ENCODE measurements at places on chromosomes 4 and X.

- no peak for DNase-seq
Observed at GRCh38 chr4:118718511-118719170, 33.4 kb downstream of the METTL14 start.

DNA sequence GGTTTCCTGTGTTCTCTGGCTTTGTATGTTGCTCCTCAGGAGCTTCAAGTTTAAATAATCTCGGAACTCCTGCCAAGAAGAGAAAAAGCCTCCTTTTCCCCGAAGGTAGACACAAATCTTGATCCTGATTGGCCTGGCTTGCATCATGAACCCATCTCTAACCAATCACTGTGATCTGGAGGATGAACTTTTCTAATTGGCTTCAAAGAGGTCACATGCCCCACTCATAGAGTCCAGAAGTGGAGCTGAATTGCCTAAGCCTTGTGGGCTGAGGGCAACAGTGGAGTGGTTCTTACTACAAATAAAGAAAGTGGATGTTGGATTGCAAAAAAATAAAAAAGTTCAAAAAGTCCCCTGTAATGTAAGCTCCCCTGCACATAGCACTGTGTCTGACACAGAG is 245.9 kb downstream of the MID1IP1 start:
- no peak for DNase-seq

DNA sequence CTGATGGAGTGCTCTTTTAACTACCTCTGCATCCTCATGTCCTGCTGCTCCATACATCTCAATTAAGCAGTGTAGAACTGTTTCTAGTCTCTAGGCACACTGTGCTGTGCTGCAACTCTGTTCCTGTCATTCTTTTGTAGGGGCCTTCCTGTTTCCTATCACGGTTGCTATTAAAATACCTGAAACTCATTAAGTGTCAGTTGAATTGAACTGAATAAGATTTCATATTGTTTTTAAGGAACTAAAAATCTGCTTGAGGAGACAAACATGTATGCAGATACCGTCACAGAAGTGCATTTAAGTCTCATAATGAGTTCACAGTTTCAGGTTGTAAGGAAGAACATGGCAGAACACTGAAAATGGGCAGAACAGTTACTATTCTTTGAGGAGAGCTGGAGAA is 170.1 kb downstream of the LARP7 start:
- no peak for DNase-seq

- no peak for DNase-seq
Observed at GRCh38 chr4:86657910-86658309, 63.8 kb downstream of the PTPN13 start.

- DNase-seq, result no peak
Observed at GRCh38 chr4:15451181-15451865, 18.4 kb upstream of the CC2D2A start.

DNA sequence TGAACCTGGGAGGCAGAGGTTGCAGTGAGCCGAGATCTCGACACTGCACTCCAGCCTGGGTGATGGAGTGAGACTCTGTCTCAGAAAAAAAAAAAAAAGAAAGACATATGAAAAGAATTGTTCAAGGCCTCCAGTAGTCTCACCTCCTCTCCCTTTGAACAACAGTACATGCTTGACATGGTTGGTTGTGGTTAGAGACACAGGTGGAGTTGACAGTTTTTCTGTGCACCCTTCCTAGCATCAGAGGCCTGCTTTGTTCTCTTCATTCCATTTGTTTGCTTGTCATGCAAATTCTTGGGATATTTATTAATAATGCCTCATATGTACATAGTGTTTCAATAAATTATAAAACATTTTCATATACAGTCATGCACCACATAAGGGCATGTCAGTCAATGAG is 18.3 kb upstream of the PDCL2 start:
- DNase-seq, result no peak

DNA sequence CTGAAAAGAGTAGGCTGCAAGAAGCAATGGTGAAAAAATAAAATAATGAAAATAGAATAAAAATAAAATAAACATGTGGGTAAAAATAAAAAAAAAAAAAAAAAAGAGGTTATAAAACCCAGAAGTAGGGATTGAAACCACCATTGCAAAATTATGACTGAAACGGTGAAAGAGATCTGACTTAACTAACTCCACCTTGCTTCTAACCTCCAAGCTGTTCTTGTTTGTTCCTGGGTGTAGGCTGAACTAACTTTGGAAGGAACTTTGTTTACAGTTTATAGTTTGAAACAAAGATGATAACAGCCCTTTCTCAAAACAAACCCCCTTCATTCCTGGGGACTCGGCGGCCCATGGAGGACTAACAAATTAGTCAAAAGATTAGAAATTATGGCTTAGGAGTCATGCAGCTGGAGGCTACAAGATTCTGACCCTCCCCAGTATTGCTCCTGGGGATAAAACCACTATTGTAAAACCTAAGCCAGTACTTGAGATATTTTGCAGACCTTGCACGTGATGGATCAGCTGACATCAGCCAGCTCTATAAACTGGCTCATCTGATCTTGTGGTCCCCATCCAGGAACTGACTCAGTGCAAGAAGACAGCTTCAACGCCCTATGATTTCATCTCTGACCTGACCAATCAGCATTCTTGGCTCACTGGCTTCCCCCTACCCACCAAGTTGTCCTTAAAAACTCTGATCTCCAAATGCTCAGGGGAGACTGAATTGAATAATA is 30.4 kb downstream of the DDX60L start:
- no peak for DNase-seq

DNA sequence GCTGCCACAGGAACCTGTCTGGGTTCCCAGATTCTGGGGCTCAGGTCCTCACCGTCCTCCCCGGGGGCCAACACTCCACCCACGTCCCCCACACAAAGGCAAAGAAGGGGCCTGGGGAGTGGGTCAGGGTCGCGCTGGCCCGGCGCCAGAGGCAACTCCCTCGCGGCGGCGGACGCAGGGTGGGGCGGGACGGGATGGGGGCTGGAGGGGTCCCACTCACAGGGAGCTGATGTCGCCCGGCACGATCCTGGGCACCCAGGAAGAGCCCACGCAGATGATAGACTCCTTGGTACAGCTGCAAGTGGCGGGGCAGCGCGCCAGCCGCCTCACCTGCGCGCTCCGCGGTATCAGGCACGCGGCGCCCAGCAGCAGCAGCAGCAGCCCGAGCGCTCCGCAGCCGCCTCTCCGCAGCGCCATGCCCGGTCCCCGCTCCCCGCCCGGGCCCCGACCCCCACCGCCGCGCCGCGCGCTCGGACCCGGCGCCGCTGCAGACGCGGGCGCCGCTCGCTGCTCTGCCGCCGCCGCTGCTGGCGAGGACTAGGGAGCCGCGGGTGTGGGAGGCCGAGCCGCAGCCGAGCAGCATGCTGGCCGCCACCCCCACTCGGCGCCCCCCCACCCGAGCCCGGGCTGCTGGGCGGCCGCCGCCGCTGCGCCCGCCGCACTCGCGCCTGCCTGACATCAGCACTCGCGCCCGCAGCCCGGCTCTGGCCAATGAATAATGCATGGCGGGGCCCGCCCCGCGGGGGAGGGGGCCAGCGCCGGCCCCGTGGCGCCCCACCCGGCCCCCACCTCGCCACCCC is at the start of gene LGI2:
TSS of gene LGI2 (minus strand) at position 670 of the 800 bp plus-strand sequence. CDS start at position 417, 253 bp downstream.
- DNase-seq, result no peak

GRCh38 chr4:7154351-7154981 is 37.9 kb upstream of the SORCS2 start:
- no peak for DNase-seq

DNA sequence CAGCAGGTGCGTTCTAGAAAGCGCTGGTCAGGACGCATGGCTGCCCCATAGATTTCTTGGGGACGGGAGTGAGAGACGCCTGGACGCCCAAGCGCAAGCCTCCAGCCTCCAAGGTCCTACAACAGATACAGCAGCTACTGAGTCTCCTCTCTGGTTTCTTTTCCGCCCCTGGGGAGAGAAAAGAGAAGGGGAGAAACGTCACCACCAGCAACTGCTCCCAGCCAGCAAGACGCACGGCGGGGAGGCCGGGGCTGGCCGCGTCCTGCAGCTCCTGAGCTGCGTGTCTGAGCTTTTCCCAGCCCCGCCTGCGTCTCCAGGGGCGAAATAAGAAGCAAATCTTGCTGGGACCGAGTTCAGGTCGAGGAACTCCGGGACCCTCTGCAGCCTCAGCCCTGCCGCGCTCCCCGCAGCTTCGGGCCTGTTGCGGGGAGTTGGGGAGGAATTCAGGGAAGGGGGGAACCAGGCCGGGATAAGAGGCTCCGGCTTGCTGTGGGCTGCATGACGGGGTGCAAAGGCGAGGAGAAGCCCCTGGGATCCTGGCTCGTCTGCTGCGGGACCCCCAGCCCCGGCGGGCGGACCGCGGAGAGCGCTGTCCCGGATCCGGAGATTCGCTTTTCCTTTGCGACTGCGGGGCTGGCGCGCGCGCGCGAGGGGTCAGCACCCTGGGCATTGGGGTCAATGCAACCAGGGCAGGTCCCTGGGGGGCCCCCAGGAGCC is 6.8 kb upstream of the SHOX start:
- no peak for DNase-seq

GRCh38 chrX:41695426-41695825 is 6.7 kb downstream of the GPR34 start:
- peak; percentile 18 for DNase-seq

GRCh38 chr4:53885668-53886067 is 178.7 kb downstream of the CHIC2 start:
- DNase-seq, result no peak

GRCh38 chr4:24912252-24913118 is at the start of gene CCDC149:
Gene CCDC149, minus strand, starts transcription at chr4:24913042. Its CDS starts 178 bp downstream, at chr4:24912864.
- DNase-seq, result no peak

DNA sequence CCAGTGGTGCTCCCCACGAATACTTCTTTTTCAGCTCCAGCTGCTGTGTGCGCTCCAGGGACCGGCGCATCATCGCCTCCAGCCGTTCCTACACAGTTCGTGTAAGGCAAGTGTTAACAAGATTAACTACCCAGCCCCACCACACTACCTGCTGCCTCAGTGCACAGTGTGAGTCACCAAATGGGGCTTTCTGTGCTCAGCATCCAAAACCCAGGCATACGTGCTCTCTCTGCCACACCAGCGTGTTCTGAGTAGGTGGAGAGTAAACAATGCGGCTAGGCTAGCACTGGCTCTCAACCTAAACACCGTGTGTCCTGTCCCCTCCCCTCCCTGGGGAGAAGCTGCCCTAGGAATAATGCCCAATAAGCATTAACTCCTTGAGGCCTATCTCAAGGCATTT is 60.0 kb downstream of the MAP7D2 start:
- DNase-seq, result no peak

DNA sequence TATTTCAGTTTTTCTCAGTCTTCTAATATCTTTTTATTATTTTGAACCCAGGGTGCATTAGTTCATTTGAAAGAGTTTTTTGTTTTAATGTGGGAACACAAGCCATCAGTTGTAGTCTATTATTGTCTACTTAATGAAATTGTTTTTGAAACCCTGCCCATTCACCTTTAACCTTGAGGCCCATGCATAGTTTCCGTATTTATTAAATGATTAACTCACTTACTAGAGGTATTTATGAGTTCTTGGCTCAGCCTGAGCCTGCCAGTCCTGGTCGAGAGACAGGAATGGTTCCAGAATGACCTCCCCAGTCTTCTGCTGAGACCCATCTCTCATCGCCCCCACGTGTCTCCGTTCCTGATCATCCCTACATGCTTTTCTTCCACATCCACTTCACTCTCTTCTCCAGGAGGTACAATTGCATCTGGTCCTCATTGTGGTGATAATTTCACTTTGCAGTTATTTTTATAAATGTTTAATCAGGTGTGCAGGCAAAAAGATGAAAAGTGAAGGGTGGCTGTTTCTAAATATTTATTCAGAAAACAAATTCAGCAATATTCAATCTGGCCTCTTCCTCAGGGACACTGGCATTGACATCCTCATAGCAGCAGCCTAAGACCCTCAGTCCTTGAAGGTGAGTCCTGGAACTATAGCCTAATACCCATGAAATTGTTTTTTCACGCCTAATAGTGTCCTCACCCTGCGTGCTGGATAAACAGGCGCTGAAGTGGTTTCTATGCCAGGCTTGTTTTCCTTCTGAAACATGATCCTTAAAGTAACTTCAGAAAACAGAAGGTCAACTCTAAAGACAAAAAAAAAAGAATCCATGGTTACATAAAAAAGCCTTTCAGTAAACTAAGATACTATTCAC is 112.8 kb downstream of the KDR start:
- no peak for DNase-seq

DNA sequence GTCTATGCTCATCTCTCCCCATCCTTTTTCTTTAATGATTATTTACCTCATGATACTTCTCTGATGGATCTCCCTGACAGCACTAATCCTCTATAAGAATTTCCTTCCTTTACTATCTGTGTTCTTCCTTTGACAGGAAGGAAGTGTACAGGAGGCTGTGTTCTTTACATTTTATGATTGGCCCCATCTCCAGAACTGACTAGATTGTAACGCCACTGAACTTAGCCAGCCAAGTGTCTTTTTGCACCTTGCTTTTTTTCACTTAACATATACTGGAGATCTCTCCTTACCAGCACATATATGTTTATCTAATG is 3.9 kb upstream of the WWC2 start:
- no peak for DNase-seq

DNA sequence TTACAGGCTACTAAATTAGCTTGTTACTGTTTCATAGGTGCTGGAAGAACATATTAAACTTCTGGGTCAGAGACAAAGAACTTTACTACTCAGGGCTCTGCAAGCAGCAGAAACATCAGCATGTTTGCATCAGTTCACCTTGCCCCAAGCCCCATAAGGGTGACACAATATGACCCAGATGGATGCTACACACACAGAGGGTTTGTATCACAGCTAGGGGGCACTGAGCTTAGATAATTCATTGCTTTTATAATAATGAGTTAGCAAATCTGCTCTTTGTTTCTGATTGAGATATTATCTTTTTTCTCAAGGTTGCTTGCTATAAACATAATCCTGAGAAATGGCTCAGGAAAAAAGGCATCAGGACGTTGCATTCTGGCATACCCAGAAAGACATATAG is 4.8 kb upstream of the SYNPO2 start:
- DNase-seq, result no peak

DNA sequence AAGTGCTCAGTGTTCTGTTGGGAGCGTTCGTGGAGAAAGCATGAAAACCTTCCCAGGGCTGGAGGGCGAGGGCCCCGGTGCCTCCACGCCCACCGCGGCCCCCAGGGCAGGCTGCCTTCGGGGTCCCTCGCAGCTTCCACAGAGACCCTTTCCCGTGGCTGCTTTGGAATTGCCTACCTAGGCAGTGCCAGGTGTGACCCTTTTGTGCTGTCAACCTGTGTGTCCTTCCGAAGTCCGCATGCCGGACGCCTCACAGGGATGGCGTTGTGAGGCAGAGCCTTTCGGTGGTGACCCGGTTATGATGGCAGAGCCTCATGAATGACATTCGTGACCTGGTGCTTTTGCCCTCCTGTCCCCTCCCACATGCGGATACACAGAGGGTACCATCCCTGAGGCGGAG is 17.4 kb downstream of the TMEM175 start:
- DNase-seq, result no peak

- DNase-seq, result no peak
Observed at GRCh38 chrX:11272290-11272689, 20.9 kb upstream of the AMELX start.

DNA sequence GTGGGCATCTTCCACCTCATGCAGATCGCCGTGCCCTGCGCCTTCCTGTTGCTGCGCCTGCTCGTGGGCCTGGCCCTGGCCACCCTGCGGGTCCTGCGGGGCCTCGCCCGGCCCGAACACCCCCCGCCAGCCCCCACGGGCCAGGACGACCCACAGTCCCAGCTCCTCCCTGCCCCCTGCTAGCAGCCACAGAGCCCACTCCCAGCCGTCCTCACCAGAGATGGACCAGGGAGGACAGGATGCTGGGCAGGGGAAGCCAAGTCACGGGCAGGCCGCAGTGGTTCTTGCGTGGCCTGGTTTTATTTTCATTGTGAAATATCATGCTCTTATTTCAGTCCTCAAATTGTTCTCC is 15.1 kb downstream of the DGKQ start:
- no peak for DNase-seq

- no peak for DNase-seq
Observed at GRCh38 chrX:3160756-3161155, 119.5 kb downstream of the ARSF start.
